ENCODE measurements at places on chromosomes 16 and 17.

- no peak for DNase-seq
Measured at GRCh38 chr17:64343833-64344637, 46.6 kb downstream of the PECAM1 start.

- no peak for DNase-seq
Measured at GRCh38 chr16:69240331-69240730, 53.4 kb downstream of the SNTB2 start.

DNA sequence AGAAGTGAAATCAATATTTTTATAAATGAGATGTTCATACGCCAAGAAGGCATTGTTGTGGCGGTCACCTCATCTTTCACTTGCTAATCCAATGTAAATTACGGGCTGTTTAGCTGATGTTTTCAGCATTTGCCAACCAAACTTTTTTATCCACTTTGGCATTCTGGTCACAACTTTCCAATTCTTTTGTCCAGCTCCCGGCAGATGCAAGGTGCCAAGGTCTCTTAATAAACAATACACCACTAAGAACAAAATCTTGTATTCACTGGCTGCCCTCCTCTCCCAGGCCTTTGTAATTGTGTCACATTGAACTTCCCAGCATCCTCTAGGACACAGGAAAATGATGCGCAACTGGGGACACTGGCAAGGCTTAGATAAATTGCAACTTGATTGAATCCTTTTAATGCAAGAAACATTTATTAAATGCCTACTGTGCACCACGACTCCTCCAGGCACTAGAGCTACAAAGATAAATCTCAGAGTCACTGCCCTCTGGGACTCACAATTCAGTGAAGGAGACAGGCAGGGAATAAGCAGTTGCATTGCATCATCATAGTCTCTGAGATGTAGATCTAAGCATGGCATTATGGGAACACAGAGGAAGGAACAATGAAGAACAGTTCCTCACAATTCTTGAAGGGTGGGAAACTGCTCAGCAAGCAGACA is 165.4 kb upstream of the C16orf82 start:
- no peak for DNase-seq

DNA sequence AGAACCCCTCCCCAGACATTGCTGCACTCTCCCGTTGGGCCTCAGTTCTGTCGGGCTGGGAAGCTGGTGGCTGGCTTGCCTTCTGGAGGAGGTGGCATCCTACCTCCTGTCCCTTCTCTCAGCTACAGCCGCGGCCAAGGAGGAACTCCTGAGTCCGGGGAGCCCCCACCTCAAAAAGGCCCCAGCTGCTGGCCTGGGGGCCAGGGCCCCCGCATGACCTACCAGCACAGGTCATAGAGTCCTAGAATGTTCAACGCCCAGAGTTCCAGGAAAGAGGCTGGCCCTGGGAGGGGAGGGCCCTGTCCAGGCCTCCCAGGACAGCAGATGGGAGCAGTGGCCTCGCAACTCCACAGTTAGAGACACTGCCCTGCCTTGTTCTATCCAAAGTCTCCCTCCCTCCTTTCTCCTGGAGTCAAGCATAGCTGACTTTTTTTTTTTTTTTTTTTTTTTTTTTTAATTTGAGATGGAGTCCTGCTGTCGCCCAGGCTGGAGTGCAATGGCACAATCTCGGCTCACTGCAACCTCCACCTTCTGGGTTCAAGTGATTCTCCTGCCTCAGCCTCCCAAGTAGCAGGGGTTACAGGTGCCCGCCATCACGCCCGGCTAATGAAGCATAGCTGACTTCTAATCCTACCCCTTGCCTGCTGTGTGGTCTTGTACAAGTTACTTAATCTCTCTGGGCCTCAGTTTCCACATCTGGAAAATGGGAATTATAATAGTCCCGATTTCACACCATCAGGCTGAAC is 7.1 kb downstream of the CARHSP1 start:
- no peak for DNase-seq
